Mucosa of descending colon (tissue), 3 donors: ENCODE measurements at places on chromosomes 11 and 22.

DNA sequence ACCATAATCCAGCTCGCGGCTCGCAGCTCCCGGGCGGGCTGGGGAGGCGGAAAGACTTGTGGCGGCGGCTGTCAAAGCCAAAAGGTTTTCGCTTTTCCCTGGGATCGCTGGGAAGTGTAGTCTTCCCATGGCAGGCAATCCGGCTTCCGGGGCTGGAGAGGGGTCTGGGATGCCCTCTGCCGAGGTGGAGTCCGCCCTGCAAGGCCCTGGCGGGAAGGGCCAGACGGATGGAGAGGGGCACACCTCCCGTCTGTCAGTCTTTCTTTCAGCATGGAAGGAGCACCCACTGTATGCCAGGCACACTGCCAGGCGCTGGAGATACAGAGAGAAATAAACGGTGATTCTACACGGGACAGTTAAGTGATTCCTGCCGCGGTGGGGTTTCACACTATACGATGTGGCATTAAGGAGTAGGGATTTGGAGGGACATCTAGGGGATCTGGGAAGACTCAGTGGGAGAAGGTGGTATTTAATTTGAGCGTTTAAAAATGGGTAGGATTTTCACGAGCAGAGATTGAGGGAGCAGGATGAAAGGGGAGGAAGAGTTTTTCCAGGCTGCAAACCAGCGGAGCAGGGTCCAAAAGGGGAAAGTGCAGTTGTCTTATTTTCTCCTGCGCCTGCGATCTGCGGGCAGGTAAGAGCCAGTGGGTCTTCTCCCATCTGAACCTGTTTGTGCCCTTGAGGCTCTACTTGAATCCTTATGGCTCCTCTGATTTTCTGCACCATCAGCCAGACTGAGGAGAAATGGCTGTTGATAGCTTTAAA lies at the start of gene BACE1:
Gene BACE1, minus strand, starts transcription at position 60 of the 765 bp plus-strand sequence. CDS start 461 bp downstream, outside the sequence.
- DNase-seq: peak; percentile 77

DNA sequence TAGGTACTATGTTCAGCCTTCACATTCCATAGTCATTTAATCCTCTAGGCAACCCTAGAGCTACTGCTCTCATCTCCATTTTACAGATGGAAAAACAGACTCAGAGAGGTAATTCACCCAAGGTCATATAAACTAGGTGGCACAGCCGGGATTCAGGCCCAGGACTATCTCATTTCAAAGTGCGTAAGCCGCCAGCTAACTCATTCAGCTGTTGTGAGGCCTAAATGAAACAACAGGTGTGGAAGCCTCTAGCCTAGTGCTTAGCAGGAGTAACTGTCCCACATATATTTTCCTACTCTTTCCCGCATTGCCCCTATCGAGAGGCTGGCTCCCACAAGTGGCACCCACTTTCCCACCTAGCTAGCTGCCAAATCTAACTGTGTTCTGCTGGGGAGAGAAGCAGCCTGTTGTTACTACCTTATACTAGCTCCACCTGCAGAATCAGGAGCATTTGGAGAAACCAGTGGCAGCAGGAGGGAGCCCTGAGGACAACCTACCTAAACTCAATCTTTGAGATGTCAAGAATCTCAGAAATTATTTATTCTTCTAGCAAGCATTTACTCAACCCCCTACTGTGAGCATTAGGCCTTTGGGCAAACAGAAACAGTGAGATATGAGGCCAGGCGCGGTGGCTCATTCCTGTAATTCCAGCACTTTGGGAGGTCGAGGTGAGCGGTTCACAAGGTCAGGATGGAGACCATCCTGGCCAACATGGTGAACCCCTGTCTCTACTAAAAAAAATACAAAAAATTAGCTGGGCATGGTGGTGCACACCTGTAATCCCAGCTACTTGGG lies 20.9 kb downstream of the PRG3 start:
- DNase-seq: no peak

DNA sequence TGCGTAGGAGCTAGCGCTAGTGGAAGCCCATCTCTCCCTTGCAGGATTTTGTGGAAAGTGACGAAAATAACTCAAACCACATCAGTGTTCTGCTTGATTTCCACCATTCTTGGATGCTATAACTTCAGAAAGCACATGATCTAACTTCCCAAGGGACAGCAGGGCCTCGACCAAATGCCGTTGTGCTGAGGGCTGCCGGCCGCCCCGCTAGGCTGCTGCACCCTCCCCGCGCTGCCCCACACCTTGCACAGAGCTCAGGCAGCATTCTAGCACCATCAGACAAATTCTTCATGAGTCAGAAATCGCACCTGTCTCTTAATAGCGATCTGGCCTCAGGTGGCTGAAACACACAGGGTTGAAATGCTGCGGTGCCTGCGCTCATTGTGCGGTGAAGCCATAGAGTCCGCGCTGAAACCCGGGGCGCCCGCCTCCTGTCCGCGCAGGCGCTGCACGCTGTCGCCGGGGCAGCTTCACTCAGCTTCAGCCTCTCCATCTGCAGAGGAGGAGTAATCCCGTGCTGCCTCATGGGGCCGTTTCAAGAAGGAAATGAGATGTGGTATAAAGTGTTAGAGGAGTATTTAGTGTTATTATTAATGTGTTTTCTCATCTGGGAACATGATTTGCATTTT lies 59.2 kb upstream of the B3GAT1 start:
- DNase-seq: no peak

GRCh38 chr11:75277991-75278790 lies 37.6 kb downstream of the TPBGL start:
- no peak for DNase-seq

DNA sequence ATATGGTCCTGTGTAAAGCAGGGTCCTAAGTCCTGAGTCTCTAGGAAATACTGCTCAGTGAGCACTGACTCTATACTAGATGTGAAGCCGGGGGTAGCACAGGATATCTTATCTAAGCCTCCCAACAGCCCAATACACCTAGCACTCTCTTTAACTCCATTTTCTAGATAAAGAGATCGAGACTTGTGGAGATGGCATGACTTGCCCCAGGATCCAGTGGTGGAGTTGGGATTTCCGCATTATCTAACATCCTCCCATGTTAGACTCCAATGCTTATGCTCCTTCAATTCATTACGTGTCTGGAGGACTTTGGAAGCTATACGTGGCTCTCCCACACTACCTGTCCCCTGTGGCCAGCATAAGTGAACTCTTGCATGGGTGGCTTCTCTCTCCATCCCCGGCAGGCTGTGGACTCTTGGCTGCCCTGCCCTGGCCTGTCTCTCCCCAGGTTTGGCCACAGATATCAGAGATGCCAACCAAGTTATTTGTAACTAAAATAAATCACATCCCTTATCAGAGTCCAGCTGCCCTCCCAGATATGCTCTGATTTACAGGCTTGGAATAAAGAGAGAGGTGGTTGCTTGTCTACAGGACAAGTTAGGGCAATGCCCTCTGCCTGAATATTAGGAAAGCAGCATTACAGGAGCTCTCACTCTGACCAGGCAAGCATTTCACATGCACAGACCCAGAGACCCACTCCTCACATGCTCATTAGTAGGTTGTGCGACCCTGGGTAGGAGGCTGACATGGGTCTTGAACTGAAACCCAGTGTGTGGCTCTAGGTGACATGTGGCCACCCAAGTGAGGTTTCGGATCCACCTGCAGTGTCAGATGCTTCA lies 4.5 kb downstream of the CD44 start:
- no peak for DNase-seq

DNA sequence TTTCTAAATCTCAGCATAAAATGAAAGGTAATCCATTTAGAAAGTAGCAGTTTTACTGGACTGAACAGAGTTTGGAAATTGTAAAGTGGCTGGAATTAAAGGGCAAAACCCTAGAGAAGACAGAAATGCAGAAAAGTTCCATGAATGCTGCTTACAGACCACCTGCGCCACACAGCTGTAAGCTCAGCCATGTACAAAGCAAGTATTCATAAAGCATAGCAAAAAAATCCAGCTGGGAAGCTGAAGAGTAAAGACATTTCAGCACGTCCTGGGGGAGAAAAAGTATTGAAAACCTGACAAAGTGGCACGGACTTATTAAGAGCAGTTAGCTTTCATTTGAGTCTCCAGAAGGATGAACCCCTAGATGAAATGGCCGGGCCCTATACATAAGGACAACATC lies 220.1 kb upstream of the CNTN5 start:
- DNase-seq: no peak
